BJ (cell line): ENCODE measurements at places on chromosomes 6 and 20.

GRCh38 chr6:69825904-69826303 lies 29.1 kb upstream of the LMBRD1 start:
- DNase-seq = no peak

- DNase-seq = no peak
Measured at GRCh38 chr6:159093609-159094443, 49.0 kb upstream of the TAGAP start.

DNA sequence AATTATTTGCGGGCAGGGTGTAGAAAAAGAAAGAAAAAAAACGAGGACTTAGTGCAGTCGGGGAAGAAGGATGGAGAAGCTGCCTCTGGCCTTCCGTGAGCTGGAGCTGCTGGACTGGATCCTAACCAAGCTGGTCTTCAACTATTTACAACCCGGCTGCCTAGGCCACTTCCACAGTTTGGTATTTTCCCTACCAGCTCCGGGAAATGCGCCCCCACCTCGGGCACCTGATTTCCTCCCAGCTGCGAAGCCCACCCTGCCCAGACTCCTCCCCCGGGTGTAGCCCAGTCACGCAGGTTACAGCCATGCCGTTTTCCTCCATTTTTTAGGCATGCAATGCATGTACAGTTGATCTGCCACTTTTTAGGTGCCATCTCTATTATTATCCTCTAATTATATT lies 21.2 kb downstream of the THEMIS start:
- no peak for DNase-seq

- DNase-seq = no peak
Measured at GRCh38 chr20:46195264-46196036, 77.3 kb downstream of the CD40 start.

GRCh38 chr6:32291543-32291942 lies 67.7 kb upstream of the NOTCH4 start:
- DNase-seq = no peak

- no peak for DNase-seq
Measured at GRCh38 chr6:22575190-22575589, 5.8 kb downstream of the HDGFL1 start.

DNA sequence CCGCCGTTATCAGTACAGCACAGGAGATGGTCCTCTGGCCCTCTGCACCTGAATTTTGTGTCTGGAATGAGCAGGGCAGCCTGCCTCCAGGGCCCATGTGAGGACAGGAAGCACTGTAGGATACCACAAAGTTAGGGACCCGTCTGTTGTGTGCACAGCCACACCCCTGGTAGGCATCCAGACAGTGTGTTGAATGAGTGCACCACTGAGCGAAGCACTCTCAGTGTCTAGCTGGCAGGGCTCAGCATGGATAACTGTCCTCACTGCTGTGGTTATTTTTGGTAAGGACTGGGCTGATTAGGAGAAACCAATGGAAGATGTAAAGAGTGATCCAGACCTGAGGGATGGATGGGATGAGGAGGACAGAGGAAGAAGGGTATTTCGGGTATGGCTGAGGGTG lies 178.7 kb downstream of the CLIC5 start:
- no peak for DNase-seq

DNA sequence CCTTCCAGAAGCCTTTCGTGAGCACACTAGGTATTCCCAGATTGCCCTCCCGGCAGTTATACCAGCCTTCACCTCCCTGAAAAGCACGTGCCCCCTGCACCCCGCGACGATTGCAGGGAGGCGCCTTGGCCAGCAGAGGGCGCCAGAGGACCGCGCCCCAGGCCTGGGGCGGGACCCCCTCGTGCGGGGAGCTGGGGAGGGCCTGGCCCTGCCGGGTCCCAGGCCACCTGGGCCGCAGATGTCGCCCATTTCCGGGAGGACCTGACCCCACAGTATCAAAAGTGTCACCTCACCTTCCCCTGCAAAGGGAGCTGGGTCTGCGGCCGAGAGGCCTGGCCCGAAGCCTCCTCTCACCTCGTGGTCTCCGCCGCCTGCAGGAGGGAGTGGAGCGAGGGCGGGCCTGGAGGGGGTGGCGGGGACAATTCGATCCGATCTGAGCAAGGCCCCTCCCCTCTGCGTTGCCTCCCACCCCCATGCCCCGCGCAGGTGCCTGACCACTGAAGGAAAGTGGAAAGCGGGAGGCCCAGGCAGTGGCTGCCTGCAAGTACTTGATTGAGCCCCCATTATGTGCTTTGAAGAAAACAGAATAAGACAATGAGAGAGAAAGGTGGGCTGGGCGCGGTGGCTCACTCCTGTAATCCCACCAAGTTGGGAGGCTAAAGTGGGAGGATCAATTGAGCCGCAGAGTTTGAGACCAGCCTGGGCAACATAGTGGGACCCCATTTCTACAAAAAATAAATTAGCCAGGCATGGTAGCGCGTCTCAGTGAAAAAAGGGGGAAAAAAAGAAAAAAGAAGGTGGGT lies 3.5 kb upstream of the SNAI1 start:
- no peak for DNase-seq

GRCh38 chr20:14055127-14055742 lies 59.9 kb downstream of the MACROD2 start:
- DNase-seq = peak; percentile 24

DNA sequence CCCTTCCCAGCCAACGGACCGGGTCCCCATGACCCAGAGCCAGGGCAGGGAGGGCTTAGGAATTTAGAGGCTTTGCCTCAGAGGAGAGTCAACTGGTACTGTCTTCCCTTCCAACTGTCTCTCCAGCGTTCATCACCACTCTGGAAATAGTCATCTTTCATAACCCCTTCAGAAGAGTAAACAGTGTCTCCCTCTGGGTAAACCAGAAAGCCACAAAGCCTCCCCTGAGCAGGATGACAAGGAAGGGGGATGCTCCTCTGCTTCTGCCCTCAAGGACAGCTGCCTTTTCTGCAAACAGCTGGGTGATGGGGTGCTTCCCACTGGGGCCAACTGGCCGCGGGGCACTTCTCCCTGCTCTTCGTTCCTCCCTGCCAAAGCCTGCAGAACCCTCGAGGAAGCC lies 90.1 kb downstream of the PSMG4 start:
- no peak for DNase-seq

- DNase-seq = no peak
Measured at GRCh38 chr6:6270948-6271535, 49.4 kb downstream of the F13A1 start.

- no peak for DNase-seq
Measured at GRCh38 chr6:13267142-13267651, 61.1 kb downstream of the TBC1D7 start.

DNA sequence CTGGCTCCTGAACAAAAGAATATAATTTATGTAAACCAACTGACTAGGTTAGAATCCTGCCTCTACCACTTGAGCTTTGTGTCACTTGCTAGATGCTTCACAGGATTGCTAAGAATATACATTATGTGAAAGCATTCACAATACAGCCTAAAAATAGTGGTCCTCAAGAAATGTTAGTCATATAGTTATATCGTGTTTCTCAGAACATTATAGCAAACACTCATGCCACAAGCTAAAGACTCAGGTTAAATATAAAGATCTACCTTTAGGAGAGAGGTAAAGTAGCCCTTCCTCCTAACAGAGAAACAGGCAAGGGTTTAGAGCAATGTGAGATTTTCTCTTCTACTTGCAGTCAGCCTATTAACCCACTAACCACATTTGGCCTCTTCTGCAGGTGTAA lies 17.8 kb upstream of the ALDH8A1 start:
- no peak for DNase-seq

- DNase-seq = no peak
Measured at GRCh38 chr20:39541136-39541803, 579.1 kb downstream of the DHX35 start.

- no peak for DNase-seq
Measured at GRCh38 chr6:72524011-72524645, 97.7 kb upstream of the KCNQ5 start.

DNA sequence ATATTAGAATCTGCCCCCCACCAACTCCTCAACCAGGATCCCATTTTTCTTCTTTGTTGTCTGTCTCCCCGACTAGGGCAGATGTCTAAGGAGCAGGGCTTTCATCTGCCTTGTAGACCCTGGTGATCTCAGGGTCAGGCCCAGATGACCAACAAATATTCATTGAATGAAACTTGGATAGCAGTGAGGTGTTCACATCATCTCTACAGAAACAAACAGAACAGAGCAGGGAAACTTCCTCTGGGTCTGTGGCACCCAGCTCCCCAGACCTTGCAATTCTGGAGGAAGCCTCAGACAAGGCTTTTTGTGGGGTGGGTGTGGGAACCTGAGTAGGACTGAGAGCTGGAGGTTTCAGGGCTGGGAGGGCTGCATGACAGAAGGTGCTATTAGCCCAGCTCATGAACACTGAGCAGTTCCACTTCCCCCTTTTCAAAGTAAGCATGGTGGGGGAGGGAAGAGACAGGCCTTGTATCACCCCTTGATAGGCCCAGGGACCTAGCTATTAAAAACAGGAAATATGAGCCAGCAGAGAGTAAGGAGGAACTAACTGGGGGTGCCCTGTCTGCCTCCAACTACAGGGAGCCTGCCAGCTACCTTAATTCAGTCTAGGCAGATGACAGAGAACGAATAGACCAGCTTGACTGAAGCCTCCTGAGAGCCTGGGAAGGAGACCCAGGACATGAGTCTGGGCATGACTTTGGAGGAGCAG lies 37.3 kb upstream of the TOP1 start:
- DNase-seq = no peak

DNA sequence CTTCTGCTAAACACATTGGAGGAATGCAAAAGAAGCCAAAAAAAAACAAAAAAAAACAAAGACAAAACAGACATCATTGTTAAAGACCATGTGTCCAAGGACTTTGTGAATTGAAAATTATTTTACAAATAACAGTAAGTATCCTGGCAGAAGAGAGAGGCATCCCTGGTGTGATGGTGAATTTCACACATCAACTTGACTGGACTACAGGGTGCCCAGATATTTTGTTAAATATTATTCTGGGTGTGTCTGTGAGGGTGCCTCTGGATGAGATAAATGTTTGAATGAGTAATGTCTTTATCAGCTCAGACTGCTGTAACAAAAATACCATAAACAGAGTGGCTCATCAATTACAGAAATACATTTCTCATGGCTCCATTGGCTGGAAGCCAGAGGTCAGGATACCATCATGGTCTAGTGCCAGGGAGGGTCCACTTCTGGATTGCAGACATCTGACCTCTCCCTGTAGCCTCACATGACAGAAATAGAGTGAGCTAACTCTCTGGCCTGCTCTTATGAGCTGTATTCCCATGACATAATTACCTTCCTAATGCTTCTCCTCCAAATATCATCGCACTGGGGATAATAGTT lies 12.2 kb upstream of the C6orf118 start:
- no peak for DNase-seq

DNA sequence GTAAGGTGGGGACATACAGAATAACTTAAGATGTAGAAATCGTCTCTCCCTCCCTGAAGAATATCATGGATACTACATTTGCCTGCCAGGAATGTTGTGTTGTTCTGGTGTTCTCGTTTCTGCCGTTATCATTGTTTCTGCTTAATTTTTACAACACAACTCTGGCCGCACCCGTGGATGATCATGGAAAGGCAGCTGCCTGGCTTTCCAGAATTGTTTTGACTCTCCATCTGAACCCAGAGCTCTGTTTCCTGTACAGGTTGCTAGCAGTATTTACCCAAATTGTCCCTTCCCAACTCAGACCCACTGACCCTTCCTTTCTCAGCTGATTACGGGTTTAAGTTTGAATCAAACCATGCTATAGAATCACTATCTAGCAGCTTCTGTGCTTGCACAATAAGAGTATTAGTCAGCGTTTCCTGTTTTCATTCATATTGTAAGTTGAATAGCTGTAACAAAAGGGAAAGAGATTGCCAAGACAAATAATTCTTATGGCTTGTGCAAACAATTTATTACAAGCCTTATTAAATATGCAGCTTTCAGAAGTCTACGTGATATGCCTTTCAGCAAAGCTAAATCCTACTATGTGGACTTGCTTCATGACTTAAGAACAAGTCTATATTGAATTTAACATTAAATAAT lies 139.0 kb downstream of the MTHFD1L start:
- peak; percentile 75 for DNase-seq
